ENCODE measurements at places on chromosomes 1 and 21.
A peak's percentile ranks its signal among the peaks of the same experiment; 100 is the strongest.

DNA sequence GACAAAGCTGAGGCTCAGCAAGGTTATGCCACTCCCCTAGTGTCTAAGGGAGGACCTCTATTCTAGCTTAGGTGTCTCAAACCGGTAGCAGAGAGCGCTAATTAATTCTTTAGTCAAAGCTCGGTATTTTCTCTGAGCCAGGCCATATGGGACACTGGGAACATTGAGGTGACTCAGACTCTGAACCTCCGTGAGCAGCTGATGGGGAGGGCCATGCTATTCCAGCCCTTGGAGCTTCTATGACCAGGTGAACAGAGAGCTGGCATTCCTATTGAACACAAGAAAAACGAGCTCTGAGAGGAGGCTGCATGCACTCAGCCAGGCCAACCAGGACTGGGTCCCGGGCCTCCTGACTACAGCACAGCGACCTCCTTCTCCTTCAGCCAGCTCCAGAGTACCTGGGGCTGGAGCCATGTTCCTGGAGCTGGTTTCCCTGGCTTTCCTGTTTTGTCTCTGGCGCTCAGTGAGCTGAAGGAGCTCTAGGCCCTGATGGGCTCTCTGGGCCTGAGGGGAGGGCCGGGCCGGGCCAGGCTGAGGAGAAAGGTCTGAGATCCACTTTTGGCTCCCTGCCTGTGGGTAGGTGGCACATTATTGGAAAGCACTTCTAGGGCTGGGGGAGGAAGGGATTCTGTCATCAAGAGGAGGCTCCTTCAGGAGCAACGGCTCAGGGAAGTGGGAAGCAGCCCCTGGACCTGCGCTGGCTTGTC is 37.0 kb downstream of the SLC9A1 start:
- no peak for DNase-seq

- DNase-seq = no peak
These were observed 13.8 kb upstream of the FGR start for GRCh38 chr1:27648602-27649305.

- DNase-seq = no peak
These were observed 40.6 kb downstream of the CAMTA1 start for GRCh38 chr1:6825828-6826227.

GRCh38 chr1:117606649-117607430 is 992 bp downstream of the TENT5C start:
- DNase-seq = peak; percentile 51

- no peak for DNase-seq
These were observed 7.3 kb downstream of the C1orf174 start for GRCh38 chr1:3892748-3893147.

DNA sequence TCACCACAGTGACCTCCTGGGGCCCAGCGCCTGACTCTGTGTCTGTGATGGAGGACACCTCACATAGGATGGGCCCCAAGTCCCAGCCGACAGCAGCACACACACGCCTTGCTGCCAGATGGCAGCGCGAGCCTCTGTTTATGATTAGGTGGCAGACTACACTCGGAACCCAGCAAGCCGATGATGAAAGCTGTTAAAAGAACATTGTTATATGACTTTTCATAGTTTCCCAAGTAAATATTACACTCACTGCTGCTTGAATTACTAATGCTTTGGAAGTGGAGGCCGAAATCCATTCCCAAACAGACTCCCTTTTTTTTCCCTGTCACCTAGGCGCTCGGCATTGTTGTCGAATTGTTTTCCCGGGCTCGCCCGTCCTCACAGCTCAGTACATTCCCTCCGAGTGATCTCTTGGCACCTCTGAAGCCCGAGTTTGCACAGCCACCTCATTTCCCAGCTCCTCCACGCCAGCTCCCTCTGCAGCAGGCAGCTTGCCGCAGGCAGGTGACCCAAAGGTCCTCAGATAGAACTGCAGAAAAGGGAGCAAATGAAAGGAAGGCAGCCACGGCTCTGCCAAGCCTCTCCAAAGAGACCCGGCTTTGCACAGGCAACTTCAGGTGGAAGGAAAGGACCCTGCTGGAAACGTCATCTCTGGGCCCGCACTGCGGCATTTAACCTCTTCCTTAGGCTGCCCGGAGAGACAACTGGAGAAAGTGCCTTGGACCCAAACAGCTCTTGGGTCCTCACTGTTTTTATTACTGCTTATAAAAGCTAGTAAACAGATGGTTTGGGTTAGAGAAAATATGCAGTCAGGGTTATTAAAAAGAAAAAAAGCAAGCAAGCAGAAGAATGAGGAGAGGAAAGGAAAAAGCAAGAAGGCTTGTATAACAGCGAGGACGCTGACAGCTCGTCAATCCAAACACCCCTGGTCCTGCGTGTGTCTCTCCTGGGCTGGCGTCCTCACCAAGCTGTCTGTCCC is 72.2 kb upstream of the SLC25A33 start:
- DNase-seq = no peak

DNA sequence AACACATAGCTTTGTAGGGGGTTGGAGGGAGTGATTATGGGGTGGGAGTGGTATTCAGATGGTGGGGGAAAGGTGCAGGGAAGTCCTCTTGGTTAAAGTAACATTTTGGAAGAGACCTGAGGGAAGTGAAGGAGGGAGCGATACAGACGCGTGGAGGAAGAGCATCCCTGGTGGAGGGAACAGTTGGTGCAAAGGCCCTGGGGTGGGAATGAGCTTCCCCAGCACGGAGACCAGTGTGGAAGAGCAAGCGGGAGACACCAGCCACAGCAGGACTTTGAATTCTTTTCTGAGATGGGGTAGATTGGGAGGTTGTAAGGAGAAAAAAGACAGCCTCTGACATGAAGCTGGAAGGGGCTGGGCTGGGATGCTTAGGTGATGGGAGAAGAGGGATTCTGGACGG is 23.5 kb downstream of the DHRS3 start:
- no peak for DNase-seq

DNA sequence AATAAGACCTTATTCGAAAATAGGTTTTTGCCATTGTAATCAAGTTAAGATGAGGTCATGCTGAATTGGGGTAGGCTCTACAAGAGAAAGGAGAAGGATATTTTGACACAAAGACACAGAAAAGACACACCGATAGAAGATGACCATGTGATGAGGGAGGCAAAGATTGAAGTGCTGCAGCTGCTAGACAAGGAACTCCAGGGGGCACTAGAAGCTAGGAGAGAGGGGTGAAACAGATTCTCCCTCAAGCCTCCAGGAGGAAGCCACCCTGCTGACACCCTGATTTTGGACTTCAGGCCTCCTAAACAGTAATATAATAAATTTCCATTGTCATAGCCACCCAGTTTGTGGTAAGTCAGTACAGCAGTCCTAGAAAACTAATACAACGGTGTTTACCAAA is 506.8 kb upstream of the CAMK1G start:
- DNase-seq = no peak

GRCh38 chr1:1423245-1423597 is 2.1 kb upstream of the ANKRD65 start:
- DNase-seq = no peak

- DNase-seq = no peak
These were observed 12.1 kb downstream of the PRKACB start for GRCh38 chr1:84156210-84156621.

DNA sequence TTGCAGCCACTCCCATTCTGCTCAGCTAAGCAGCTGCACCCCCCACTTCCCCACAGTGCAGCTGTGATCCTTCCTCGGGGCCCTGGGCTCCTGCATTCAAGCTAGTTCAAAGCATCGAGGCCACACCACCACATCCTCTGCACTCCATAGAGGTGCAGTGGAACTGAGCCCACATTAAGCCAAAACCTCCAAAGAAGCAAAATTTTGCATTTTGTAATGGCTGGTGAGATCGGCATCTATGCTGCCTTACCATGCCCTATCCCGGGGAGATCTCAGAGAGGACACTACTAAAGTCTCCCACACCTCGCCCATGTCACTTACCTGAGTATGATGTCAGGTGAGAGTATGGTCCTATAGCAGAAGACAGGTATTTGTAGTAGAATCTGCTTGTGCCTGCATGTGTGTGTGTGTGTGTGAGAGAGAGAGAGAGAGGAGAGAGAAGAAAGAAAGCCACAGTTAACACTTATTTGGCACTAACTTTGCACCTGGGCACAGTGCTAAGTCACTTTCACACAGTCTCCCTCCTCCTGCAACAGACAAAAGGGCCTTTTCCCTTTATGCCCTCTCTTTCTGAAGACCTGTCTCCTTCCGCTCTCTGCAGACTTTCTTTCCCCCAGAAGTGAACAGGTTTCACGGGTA is 89.8 kb downstream of the KIF14 start:
- peak; percentile 12 for DNase-seq

- no peak for DNase-seq
These were observed 435.3 kb upstream of the USP24 start for GRCh38 chr1:55650444-55650843.

GRCh38 chr1:17260264-17260663 is 11.4 kb downstream of the PADI3 start:
- DNase-seq = no peak

DNA sequence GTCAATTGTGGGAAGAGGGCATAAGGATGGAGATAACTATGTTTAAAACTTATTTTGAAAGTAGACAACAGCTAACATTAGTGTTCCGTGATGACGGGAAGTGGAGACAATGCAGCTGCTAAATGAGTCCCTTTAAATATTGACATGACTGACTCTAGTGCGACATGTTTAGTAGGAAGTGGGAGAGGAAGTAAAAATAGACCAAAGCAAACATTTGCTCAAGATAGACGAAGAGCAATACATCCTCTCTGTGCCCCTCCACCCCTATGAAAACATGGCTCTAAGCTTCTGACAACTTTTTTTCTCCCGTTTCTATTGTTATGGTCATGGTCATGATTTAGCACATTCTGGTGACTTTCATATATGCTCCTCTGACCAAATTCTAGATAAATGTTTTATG is 60.0 kb upstream of the HMCN1 start:
- DNase-seq = no peak

DNA sequence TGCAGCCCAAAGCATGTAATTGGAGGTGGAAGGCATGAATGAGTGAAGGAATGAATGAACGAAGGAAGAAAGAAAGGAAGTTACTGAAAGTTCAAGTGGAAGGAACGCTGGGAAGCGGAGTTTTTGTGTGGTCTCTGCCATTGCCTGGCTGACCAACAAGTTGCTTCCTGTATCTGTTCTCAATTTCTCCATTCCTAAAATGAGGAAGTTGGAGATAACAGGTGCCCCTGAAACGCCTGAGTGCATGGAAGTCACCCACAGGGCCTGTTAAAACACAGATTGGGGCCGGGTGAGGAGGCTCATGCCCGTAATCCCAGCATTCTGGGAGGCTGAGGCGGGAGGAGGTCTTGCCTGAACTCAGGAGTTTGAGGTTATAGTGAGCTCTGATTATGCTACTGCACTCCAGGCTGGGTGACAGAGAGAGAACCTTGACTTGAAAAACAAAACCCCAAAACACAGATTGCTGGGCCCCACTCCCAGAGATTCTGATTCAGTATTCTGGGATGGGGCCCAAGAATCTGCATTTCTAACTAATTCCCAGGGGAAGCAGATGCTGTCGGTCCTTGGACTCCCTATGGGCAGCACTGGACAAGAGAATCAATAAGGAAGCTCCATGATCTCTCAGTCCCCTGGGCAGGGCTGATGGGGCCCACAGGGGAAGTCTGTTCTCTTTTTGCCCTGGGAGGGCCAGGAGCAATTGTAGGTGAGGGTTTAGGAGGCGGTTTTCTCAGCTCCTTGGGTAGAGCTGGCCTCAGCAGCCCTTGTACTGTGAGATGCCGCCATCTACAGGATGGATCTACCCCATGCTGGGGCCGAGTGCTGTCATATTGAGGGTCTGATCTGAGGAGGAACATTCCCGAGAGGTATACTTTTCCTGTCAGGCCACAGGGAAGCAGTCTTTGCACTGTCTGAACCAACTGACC is 3.3 kb upstream of the CNR2 start:
- peak; percentile 39 for DNase-seq

DNA sequence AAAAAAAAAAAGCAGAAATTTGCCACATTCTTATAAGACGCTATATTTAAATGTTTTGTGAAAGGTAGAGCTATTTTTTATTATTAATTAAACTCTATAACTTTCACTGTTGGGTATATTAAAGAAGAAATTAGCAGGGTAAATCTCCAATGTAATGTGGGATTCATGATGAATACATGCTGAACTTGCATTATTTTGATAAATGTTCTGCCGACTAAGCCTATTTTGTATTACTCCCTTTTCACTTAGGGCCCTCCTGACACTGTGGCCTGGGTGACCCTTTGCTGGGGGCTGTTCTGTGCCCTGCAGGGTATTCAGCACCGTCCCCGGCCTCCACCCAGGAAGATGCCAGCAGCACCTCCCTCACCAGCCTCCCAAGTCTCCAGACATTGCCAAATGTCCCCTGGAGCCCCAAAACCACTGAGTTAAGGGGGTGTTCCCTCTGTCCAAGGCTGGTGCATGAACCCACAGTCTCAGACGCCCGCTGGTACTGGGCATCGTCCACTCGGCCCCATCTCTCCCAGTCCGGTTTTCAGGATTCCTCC is 22.5 kb downstream of the RSPH1 start:
- no peak for DNase-seq

DNA sequence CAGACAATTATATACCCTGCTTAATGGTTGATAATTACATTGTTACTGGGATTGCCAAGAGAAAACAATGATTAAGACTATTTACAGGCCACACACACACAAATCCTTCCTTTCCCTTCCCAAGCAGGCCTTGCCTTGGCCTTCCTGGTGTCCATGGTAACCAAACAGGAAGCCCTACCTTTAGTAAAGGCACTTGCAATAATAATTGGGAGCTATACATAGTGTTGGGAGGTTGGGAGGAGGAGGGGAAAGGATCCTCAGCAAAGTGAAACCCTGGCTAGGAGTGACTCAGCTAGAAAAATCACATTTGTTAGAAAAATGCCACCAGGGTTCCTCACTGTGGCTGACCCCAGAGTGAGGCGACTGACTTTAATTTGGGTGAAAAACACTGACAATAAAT is 122.3 kb upstream of the ADAR start:
- no peak for DNase-seq

DNA sequence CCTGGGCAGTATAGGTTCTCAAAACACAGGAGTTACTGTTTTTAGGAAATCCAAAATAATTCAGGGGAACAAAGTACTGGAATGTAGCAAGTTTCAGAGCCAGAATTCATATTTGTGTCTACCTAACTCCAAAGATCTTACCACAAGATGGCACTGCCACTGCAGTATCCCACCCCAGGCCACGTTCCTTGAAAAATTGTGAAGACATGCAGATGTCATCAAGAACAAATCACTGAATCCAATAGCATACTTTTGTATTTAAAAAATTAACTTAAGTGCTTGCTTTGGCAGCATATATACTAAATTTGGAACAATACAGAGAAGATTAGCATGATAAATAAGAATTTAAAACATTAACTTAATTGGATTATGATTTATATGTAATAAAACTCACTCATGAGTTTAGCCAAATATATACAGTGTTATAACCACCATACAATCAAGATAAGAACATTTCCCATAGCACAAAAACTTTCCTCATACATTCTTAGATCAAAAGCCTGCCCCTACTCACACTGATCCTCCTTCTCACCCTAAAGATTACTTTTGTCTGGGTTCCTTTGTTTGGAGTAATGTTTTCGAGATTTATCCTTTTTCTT is 209.9 kb downstream of the FAF1 start:
- DNase-seq = no peak

GRCh38 chr21:38496224-38496623 is 2.1 kb downstream of the ERG start:
- no peak for DNase-seq

GRCh38 chr1:229621663-229622062 is 4.3 kb downstream of the TAF5L start:
- DNase-seq = no peak

- DNase-seq = peak; percentile 69
These were observed 23.6 kb downstream of the ATP2B4 start for GRCh38 chr1:203649999-203650836.
